ENCODE measurements at places on chromosomes 12 and 14.

GRCh38 chr12:54352022-54352531 is 12.2 kb downstream of the GPR84 start:
- DNase-seq = no peak

DNA sequence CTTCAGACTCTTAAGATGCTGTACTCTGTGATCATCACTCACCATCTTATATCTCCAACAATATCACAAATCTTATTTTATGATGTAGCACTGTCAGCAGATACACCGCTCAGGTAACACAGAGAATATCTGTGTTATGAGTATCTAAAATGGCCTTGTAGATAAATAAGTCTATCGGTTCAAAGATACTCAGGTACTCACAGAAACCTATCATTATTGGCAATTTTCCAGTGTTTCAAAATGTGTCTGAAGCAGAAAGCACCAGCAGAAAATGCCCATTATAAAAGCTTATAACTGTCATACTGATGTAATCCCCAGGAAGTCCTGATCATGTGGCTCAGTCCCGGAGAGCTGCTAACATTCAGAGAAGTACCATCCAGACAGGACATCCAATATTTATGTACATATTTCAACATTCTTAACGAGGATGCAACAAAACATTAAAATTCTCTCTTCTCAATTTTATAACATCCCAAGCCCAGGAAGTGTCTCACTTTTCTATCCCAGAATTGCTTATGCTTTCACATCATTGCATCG is 190.7 kb upstream of the LMNTD1 start:
- DNase-seq = no peak

DNA sequence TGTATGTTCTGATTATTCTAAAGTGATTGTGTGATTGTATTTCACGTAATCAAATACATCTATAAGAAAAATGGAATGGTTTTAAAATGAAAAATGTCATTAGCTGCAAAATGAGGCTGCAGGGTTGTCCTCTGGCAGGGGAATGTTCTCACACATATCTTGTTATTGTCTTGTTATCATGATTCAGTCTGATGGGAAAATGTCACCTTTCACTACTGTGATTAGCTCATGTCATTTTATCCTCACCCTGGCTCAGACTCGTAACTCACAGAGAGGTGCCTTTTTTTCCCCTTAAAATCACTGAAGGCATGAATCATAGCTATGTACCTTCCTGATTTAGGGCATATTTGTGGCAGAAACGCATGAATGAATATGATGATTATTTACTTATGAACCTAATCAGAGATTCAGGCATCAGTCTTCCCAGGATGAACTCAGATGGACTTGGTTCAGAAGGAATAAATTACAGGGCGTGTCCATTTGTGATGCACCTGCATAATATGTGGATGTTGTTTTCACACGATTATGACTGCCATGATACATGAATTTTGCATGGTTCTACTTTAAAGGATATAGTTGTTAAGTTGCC is 1339.2 kb downstream of the AACS start:
- DNase-seq = no peak

GRCh38 chr14:66601932-66602578 is 94.1 kb downstream of the GPHN start:
- no peak for DNase-seq
